ENCODE measurements at places on chromosomes 11 and 22. TPM values are rescaled to one million over a fixed set of nuclear protein-coding genes. Genes with fewer than 3 reads are reported as not detected.
A peak's percentile ranks its signal among the peaks of the same experiment; 100 is the strongest.

GRCh38 chr22:25930083-25930482, 188.1 kb downstream of the MYO18B start:
- H3K36me3 ChIP-seq, result no peaks in the 10 kb centered on the region
- no peak overlapping the region for H3K4me3 ChIP-seq
- H3K4me1 ChIP-seq, result no peaks in the 10 kb centered on the region
- H3K27ac ChIP-seq, result no peak overlapping the region
- no peak for DNase-seq

DNA sequence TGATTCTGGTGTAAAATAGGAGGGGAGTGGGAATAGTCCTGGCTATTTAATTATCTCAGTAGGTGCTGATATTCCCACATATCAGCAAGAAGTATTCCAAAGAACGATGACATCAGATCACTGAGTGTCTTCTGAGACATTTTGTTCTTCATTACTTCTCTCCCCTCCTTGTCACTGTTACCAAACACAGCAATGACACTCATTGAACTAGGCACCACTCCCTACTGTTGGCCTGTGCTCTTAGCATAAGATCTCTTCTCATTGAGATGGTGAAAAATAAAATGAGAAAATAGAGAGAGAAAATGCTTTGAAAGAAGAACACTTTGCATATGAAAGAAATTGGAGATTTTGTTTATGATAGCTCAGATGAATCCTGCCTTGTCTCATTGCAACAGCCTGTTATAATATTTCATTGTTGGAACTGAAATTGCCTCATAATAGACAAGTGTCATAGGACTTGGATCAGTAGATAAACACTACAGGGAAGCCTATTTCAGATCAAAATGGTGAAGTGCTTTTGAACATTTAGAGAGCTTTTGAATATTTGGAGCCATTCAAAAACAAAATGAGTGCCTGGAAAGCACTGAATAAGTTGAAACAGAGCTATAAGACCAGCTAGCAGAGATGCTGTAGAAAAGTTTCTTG, 11.3 kb upstream of the ETS1 start:
- peaks cover 48% of the 10 kb centered on the region for H3K4me1 ChIP-seq
- H3K4me3 ChIP-seq, result no peak overlapping the region
- H3K27ac ChIP-seq, result no peak overlapping the region
- no peaks in the 10 kb centered on the region for H3K27me3 ChIP-seq

DNA sequence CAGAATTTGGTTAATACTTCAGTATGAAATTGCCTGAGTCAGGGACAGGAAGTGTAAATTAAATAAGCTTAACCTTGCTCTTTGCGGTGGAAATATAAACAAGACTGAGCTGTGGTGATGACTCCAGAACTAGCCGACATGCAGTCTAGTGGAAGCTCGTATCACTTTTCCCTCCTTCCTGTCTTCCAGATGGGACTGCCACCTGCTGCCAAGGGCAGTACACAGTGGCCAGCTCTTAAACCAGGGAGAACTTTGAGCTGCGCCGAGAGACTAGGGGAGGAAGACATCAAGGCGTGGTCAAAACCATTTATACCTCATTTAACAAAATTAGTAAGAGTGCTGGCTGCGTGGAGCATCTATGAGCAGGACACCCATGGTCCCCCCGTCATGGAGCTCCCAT, 31.3 kb upstream of the CTTN start:
- peaks cover 41% of the 10 kb centered on the region for H3K4me1 ChIP-seq
- H3K36me3 ChIP-seq, result peaks cover 53% of the 10 kb centered on the region
- DNase-seq, result no peak
- no peaks in the 10 kb centered on the region for H3K27me3 ChIP-seq
- no peak overlapping the region for H3K27ac ChIP-seq

DNA sequence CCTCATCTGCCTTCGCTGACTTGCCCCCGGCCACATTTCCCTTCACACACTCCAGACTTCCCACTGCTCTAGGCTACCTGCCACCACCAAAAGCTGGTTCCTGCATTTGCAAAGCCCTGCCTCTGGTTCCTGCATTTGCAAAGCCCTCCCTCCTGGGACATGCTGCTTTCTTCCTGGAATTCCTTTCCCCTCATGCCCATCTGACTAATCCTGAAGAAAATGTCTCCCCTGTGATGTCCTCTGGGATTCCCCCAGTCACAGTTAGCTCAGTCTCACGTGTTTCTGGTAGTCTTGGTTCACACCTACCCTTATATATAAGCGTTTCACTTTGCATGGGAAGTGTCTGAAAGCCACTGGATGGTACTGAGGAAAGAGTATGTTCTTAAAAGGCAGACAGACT, 206.9 kb downstream of the DBX1 start:
- H3K27me3 ChIP-seq, result peaks cover 24% of the 10 kb centered on the region
- DNase-seq, result no peak
- peaks cover 8% of the 10 kb centered on the region for H3K4me1 ChIP-seq
- H3K27ac ChIP-seq, result no peak overlapping the region
- no peaks in the 10 kb centered on the region for H3K36me3 ChIP-seq
- H3K4me3 ChIP-seq, result no peak overlapping the region

The FUT4 gene
- 3.9 TPM for total RNA-seq

The DAGLA gene
- total RNA-seq, result 0.05 TPM

The XKR3 gene
- total RNA-seq, result not detected

The ANO1 gene
- total RNA-seq, result not detected

DNA sequence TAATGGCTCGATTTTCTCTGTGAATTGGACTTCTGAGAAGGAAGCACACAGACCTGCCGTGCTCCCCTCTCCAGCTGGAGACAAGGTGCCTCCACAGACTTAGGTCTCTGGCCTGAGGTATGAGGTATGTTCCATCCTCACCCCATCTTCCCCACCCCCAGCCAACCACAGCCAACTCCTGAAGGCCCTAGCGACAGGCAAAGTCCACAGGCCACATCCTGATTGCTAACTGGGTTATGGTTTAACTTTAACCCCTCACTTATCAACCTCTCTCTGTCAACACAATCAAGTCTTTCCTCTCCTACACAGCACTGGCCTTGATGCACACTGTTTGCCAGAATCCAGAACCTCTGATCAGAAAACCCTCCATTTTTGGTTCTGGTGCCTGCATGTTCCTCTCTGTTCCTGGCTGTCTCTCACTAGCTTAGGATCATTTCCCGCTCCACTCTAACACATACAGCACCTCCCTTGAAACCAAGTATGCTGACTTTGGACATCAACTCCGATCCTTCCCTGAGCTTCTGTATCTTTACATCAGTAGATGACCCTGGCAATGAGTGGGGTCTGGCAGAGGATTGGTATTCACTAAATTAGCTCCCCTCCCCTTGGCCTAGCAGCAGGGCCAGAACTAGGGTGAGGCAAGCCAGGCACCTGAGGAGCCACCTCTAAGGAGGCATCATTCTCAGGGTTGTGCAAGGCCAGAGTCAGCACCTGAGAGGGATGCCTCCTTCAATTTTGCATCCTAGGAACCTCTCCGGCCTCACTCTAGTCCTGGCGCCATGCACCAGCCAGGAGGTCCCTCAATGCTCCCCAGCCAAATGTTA, 22.0 kb downstream of the JAML start:
- H3K36me3 ChIP-seq, result peaks cover 28% of the 10 kb centered on the region
- H3K27ac ChIP-seq, result no peak overlapping the region
- H3K4me3 ChIP-seq, result no peak overlapping the region
- H3K4me1 ChIP-seq, result peaks cover 55% of the 10 kb centered on the region
- DNase-seq, result peak; percentile 90

The E2F8 gene
- 13.1 TPM for total RNA-seq

The INPPL1 gene
- total RNA-seq, result 75.9 TPM

DNA sequence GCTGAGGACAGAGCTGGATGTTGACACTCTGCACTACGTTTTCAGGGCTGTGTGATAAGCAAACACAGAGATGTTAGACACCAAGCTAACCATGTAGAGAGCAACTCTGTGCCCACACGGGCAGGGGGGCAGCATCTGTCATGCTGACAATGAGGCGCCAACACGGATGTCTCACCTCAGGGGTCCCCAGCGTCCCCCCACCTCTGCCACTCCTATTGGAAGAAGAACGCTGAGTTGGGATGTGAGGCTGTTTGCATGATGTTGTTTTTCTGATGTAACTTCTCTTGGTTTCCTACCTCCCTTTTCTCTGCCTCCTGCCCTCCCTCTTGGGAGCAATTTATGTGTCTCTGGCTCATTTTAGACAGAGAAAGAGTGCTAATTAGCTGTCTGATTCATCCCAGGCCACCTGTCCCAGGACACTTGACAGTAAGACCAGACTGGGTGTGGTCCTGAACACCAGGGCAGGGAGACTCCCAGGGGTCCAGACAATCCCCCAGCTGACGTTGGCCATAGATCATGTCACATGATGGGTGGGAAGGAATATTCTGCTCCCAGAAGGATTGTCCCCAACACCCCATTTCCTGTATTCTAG, 89.2 kb upstream of the NCAM1 start:
- no peaks in the 10 kb centered on the region for H3K4me1 ChIP-seq
- no peak overlapping the region for H3K4me3 ChIP-seq
- no peak overlapping the region for H3K27ac ChIP-seq
- no peaks in the 10 kb centered on the region for H3K36me3 ChIP-seq
- DNase-seq, result no peak

The MAP6 gene
- not detected for total RNA-seq

GRCh38 chr11:36427876-36428275, 82.2 kb downstream of the TRAF6 start:
- H3K4me3 ChIP-seq, result no peak overlapping the region
- DNase-seq, result no peak
- no peak overlapping the region for H3K27ac ChIP-seq
- H3K36me3 ChIP-seq, result peaks cover 3% of the 10 kb centered on the region
- H3K27me3 ChIP-seq, result no peaks in the 10 kb centered on the region
- peaks cover 12% of the 10 kb centered on the region for H3K4me1 ChIP-seq

GRCh38 chr11:2533587-2534133, 88.9 kb downstream of the KCNQ1 start:
- no peak overlapping the region for H3K27ac ChIP-seq
- peaks cover 19% of the 10 kb centered on the region for H3K4me1 ChIP-seq
- peak; percentile 77 for DNase-seq
- no peaks in the 10 kb centered on the region for H3K36me3 ChIP-seq

The PDE2A gene
- total RNA-seq, result 0.72 TPM

- H3K4me1 ChIP-seq, result peaks cover 30% of the 10 kb centered on the region
- no peak for DNase-seq
- H3K27ac ChIP-seq, result peak overlapping the region; percentile 45
These were observed 15.3 kb downstream of the CLPB start for GRCh38 chr11:72418834-72419560.

GRCh38 chr11:8222820-8223512, 40.7 kb downstream of the LMO1 start:
- no peaks in the 10 kb centered on the region for H3K36me3 ChIP-seq
- H3K4me3 ChIP-seq, result no peak overlapping the region
- no peak overlapping the region for H3K27ac ChIP-seq
- H3K27me3 ChIP-seq, result no peaks in the 10 kb centered on the region
- H3K4me1 ChIP-seq, result no peaks in the 10 kb centered on the region

The OR11H1 gene
- not detected for total RNA-seq

DNA sequence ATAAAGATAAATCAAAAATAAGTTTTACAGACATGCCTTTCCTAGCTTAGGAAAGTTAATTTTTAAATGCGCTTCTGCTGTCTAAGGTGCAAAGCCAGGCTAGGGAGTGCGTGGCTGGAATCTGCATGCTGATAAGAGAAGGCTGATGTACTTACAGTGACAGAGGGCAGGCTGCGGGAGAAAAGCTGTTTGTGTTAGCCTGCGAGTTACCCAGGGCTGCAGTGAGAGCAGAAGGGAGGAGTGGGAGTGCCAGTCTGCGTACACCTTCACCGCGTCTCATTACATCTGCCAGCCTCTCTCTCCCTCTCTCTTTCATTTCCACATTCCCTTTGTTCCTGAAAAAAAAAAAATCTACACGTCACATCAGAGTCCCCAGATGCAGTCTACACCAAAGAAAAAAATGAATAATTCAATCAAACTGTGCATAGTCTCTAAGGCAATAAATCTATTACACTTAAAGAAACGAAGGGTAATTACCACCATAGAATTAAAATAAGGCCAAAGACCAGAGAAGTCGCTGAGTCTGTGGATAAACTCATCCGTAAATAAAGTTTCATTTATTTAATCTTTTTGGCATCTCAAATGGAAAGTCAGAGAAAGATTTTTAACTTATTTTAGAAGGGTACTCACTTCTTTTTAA, 126.4 kb upstream of the C11orf58 start:
- H3K4me3 ChIP-seq, result no peak overlapping the region
- DNase-seq, result no peak
- peaks cover 16% of the 10 kb centered on the region for H3K4me1 ChIP-seq
- H3K27ac ChIP-seq, result no peak overlapping the region

The RBM14 gene
- 153 TPM for total RNA-seq

GRCh38 chr11:96484361-96484760, 94.5 kb downstream of the JRKL start:
- no peaks in the 10 kb centered on the region for H3K36me3 ChIP-seq
- no peak for DNase-seq
- no peaks in the 10 kb centered on the region for H3K4me1 ChIP-seq
- H3K27ac ChIP-seq, result no peak overlapping the region
- H3K4me3 ChIP-seq, result no peak overlapping the region

The ZBTB44 gene
- total RNA-seq, result 43.7 TPM

GRCh38 chr22:46069521-46070214, 80.7 kb upstream of the PPARA start:
- H3K4me1 ChIP-seq, result peaks cover 23% of the 10 kb centered on the region
- H3K27ac ChIP-seq, result peak overlapping the region; percentile 62
- peak overlapping the region; percentile 78 for H3K4me3 ChIP-seq
- peaks cover 7% of the 10 kb centered on the region for H3K27me3 ChIP-seq

DNA sequence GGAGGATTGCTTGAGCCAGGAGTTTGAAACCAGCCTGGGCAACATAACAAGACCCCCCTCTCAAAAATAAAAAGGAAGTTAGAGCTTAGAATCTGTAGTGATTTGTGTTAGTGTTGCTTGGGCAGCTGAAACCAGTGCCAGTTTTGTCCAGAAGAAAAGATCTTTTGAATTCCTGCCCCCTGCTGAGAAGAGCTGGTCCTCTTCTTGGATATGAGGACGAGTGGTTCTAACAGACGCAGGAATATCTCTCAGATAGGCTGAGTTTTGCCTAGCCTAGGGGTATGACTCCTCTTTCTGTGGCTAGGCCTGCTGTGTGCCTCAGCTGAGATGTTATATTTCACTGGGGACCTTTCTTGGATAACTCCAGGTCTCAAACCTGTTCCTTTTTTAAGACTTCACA, 102.8 kb downstream of the STIM1 start:
- no peak for DNase-seq
- peak overlapping the region; percentile 21 for H3K27ac ChIP-seq
- peaks cover 78% of the 10 kb centered on the region for H3K4me1 ChIP-seq
- no peak overlapping the region for H3K4me3 ChIP-seq
- H3K36me3 ChIP-seq, result peaks cover 5% of the 10 kb centered on the region
- H3K27me3 ChIP-seq, result no peaks in the 10 kb centered on the region
